AG08395 (cell line): ENCODE measurements at places on chromosomes 11 and 22.

DNA sequence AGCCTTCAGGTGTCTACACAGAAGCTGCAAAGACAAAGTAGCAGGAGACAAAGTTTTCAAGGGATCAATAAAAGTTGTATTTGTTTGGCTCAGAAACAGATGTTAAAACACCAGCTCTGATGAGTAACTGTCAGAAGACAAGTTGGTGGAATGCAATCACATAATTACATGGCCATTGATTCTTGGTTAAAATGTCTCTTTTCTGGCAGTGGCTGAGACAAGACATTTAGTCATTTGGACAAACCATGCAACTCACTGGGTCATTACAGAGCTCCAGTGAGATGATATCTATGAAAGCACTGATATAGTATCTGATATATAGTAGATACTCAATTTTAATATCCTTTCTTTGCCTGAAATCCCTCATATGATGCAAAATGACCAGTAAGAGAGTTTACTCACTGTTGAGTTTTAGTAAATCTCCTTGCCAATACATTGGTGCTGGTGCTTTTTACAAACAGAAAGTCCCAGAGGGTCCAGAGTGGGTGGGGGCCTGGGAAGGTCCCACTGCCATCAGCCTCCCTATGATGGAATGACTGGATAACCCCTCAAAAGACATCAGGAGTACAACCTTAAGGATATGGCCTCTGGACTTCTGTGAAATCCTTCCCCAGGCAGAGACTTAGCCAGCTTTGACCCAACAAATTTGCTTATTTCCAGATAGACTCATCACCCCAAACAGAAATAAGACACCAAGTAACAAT, 95.0 kb downstream of the SLC1A2 start:
- DNase-seq = no peak

- peak; percentile 47 for DNase-seq
Observed at GRCh38 chr22:43925433-43926348, 2.1 kb downstream of the PNPLA3 start.

DNA sequence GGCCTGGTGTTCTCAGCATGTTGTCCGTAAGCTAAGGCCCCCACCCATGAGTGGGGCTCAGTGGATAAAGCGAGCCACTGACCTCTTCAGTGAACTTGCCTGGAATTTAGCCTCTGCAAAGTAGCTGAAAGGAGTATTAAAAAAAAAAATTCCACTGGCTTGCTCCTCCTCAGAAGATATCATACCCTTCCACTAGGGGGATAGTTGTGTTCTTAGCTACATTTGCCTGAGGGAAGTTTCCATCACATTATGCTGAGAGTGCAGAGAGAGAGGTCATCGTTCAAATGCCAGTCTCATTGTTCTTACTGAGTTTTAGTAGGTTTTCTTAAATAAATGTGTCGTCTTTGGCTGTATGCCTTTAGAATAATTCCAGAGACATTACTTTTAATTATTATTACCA, 879.7 kb downstream of the JRKL start:
- no peak for DNase-seq

GRCh38 chr11:34050581-34051348, 766 bp upstream of the CAPRIN1 start:
- DNase-seq = peak; percentile 82
